ENCODE measurements at places on chromosomes 3 and 15.

- no peak for DNase-seq
Observed at GRCh38 chr3:71956716-71957115, 171.8 kb upstream of the PROK2 start.

GRCh38 chr3:50675179-50676030 is 678 bp downstream of the DOCK3 start:
- peak; percentile 17 for DNase-seq

- no peak for DNase-seq
Observed at GRCh38 chr3:169619793-169620192, 43.7 kb downstream of the MECOM start.

DNA sequence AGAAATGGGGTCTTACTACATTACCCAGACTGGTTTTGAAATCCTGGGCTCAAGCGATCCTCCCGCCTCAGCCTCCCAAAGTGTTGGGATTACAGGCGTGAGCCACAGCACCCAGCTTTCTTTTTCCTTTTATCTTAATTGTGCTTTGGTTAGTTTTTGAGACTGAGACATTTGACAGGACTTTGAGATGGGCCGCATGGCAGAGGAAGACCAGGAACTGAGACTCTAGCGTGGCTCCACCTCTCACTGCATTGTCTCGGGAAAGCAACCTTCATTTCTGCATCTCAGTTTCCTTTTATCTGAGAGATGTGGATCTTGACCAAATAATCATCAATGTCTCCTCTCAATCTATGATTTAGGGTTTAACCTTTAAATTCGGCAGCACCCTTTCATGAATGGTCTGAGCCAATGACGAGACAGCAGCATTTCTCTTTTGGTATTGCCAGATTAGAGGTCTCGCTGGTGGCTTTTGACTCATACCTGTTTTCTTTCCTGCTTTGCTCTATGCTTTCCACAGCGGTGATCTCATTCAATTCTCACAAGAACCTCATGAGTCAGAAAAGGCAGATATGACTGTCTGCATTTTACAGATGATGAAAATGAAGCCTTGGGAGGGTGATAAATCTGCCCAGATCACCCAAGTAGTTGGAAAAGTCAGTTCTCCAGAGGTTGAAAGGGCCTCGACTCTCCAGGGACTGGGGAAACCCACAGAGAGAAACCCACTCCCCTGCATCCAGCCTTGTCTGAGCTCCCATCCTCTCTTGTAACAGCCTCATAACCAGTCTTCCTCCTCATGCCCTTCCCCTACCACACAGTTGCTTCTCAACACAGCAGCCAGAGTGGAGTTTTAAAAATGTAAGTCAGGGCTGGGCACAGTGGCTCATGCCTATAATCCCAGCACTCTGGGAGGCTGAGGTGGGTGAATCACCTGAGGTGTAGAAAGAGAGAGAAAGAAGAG is 84.8 kb upstream of the FOXB1 start:
- no peak for DNase-seq

GRCh38 chr3:168072323-168072650 is 23.4 kb downstream of the GOLIM4 start:
- no peak for DNase-seq

GRCh38 chr3:129663045-129663446 is 56.6 kb upstream of the PLXND1 start:
- no peak for DNase-seq

DNA sequence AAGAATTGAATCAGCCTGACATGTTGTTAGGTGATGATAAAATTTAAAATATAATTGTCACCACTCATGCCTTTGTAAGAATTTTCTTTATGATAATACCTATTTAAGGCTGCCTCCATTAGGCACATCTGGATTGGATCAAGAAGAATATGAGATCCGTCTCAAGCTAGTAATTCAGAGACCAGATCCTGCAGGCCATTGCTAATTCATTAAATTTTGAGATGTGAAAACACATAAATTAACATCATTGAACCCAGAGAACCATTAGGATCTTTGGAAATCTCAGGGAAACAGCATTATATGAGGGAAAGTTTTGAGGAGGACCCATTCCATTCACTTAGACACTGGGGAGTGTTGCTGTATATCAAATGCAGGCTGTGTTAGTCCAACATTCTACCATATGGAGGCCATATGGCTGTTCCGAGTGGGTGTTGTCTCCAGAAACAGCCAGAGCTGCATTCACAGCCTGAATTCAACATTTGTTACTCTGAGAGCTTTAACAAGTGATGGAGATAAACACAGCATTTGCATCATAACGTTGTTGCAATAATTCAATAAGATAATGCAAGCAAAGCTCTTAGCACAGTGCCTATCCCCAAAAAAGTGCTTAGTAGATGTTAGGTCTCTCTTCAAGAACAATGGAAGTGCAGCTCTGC is 67.4 kb downstream of the DTWD1 start:
- no peak for DNase-seq

GRCh38 chr3:72299823-72300222 is 514.9 kb upstream of the PROK2 start:
- no peak for DNase-seq

DNA sequence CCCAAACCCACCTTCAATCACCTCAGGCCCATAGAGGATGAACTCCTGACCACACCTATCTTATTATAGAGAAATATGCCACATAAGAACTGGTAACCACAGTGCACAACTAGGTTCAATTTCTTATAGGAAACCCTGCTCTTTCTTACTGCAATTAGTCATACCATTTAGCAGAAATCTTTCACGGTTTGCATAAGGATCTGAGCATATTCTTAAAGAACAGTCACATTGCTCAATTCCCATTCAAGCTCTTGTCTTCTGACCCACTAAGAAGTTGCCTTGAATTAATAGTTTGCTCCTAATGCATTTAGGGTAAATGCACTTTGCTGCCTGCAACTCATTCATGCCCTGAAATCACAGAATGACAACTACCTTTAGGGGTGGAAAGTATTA is 9.2 kb downstream of the ERC2 start:
- no peak for DNase-seq

- DNase-seq: no peak
Observed at GRCh38 chr3:157327018-157327417, 109.6 kb upstream of the PTX3 start.

- DNase-seq: no peak
Observed at GRCh38 chr3:136270179-136270578, 20.0 kb downstream of the PCCB start.

- DNase-seq: no peak
Observed at GRCh38 chr3:111906656-111907055, 47.6 kb downstream of the PHLDB2 start.

DNA sequence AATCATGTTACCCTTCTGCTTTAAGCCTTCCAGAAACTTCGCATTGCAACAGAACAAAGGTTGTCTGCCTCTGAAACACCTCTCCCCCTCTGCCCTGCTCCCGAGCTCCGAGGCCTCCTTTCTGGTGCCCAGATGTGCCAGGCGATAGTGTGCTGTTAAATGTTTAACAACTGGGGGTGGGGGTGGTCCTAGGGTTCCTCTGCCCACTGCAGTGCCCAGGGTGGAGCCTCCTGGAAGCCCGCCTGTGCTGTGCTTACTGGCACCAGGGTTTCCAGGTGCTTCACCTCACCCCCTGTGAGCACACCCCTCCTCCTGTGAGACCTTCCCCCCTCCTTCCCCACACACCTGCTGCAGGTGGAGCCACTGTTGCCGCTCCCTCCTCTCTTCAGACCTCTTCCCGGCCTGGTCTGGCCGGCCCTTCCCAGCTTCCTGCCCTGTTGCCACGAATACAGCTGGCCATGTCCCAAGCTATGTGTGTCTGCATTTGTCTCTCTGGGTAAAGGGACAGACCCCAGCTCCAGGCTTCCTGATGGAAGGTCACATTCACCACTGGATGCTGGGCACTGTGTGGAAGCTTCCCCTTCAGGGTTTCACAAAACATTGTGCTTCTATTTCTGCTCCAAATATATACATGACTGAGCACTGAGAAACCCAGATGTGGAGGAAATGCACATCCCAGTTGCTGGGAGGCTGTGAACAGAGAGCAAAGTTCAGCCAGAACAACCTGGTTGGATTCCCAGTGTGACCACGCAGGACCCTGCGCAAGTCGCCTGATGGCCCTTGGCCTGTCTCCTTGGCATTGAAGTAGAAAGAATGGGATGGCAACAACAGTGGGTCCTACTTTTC is 37.2 kb downstream of the MGLL start:
- DNase-seq: no peak

DNA sequence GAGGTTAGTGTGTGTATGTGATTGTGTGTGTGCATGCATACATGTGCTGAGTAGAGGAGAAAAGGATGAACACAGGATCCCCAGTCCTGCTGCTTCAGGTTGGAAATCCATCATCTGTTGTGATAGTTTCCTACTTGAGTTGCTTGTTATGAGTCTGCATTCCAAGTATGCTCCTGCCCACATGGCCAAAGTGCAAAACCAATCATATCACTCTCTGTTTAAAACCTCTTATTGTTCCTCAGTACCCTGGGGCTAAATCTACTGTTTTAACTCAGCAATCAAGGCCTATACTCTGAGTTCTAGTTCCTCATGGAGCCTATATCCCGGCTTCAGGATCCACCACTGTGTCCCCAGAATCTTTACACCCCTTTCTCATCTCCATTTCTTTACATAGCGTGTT is 139.9 kb upstream of the TLE3 start:
- DNase-seq: no peak

DNA sequence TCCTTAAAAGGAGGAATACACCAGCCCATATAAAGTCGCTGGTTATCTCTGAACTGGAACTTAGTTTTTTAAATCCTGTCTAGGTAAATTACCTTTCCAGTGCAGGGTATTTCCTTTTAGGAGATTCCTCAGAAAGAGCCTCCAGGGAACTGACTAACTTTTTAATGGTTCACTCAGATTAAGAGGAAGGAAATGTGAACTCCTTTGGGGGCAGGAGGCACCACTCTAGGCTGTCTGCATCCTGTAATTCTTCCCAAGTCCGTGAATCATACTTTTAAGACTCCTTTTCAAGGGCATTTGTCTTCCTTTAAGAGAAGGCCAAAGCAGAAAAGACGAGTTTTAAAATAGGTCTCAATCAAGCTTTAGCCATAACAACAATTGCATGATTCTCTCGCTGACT is 871.2 kb upstream of the NR2F2 start:
- DNase-seq: no peak

- no peak for DNase-seq
Observed at GRCh38 chr3:176447369-176447768, 749.9 kb downstream of the TBL1XR1 start.

DNA sequence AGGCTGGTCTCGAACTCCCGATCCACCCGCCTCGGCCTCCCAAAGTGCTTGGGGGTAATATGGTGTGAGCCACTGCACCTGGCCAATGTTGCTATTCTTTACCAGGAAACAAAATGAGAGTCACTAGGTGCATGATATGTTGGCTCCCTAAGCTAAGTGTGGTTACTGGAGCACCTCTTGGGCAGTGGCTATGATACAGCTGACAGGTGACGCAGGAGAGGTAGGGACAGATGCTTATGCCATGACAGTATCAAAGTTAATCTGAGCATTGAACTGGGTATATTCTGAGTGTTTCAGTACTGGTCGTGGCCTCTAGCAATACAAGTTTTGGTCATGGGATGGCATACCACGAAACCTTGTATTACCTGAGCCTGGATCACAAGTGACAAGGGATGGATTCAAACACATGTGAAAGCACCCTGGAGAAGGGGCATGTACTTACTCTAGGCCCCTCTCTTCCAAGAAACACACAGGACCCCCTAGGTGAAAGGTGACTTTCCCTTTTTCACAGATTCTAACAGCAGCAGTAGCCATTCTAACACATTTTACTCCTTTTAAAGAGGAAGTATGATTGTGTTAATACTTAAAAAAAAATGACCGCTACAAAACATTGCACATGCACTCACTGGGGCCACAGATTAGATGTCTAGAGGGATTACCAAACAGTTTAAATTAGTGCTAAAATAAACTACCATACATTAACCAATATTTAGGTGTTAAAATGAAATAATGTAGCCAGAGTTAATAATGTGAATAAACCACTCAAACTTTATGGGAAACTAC is 467.3 kb downstream of the SHQ1 start:
- no peak for DNase-seq

DNA sequence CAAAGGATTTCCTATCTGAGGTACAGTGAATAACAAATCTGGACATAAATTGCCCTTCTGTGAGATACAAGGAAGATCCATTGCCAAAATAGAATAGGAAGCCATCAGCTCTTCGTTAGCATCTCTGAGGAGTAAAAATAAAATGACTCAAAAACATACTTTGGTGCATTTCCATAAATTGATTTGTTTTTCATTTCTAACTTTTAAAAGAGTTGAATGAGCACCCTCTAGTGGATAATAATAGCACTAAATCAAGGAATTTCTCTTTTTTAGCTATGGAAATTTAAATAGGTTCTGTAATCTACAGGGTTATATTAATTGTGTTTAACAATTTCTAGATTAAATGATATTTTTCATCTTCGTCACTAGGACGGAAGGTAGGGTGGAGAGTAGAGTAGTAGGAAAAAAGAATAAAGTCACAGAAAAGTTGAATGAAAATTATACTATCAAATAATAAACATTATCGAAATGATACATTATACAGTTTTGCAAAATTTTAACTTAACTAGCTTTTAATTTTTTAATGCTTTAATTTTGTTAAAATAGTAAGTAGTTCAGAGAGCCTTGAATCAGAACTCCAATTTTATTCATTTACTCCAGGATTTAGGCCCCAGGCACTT is 6.4 kb downstream of the NSUN3 start:
- DNase-seq: no peak

DNA sequence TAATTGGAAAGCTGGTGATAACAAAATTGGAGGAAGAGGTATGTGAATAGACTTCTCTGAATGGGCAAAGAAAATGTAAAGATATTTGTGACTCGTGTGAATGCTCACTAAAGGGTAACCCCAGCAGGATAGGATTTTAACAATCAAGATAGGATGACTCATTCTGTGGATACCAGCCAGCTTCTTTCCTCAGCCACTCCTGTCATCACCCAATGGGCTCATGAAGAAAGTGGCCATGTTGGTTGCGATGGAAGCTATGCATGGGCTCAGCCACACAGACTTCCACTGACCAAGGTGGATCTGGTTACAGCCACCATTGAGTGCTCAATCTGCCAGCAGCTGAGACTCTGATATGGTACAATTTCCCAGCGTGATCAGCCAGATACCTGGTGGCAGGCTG is 40.9 kb downstream of the STRIT1 start:
- DNase-seq: no peak

DNA sequence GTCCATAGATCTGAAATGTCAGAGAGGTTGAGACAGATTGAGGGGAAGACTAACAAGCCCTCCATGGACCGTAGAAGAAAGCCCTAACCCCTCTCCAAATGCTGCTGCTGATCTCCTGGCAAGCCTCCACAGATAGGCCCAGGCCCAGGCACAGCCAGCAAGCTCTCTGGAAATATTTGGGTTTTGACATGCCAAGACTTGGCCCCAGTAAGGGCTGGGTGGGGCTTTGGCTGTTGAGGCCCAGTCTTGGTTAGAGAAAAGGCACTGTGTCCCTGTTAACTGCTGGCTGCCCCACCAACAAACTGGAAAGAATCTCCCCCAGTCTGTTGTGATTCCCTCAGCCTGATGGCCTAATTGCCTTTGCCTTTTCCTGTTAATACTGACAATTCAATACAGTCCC is 208.8 kb upstream of the CTDSPL start:
- no peak for DNase-seq

DNA sequence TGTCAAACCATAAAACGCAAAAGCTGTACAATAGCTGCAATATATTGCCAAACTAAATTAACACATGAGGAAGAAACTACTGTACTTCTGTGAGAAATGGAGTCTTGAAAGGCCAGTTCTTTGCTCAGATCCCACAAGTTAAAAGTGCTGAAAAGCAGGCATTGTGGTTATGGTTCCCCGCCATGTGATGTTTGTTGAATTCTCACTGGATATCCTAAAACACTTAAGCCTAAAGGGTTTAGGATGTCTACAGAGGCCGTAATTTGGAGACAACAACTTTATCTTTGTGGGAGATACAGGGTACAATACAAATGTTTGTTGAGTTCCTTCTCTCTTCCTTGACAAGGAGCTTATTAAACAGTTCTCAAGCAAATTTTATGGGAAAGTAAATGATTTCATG is 53.2 kb downstream of the TMEM212 start:
- no peak for DNase-seq
